ENCODE measurements at places on chromosomes 11 and 22. TPM values are rescaled to one million over a fixed set of nuclear protein-coding genes. Genes with fewer than 3 reads are reported as not detected.

The CYB561A3 gene
- 60.1 TPM for total RNA-seq

The KCNQ1OT1 gene
- total RNA-seq: 2.1 TPM

The TREH gene
- total RNA-seq: not detected

The MS4A2 gene
- not detected for total RNA-seq

The TESMIN gene
- 6.7 TPM for total RNA-seq

The MCHR1 gene
- not detected for total RNA-seq

The PIWIL4 gene
- 0.05 TPM for total RNA-seq

The ACR gene
- total RNA-seq: not detected

The NEFH gene
- total RNA-seq: not detected

The OR8G5 gene
- total RNA-seq: not detected

The ZP1 gene
- not detected for total RNA-seq

All from SJSA1 (cell line).